ENCODE measurements at places on chromosomes 13 and 19. TPM values are rescaled to one million over a fixed set of nuclear protein-coding genes. Genes with fewer than 3 reads are reported as not detected.

MEDAG gene
- total RNA-seq, result 11.7 TPM

KLK4 gene
- not detected for total RNA-seq

NDUFA7 gene
- 94.0 TPM for total RNA-seq

RGL3 gene
- 5.8 TPM for total RNA-seq

ADAT3 gene
- 2.1 TPM for total RNA-seq

PIK3R2 gene
- total RNA-seq, result 28.3 TPM

ZNF208 gene
- 31.4 TPM for total RNA-seq

IGSF23 gene
- total RNA-seq, result not detected

ARHGAP45 gene
- total RNA-seq, result 3.7 TPM

CAMSAP3 gene
- total RNA-seq, result not detected

FRY gene
- 202 TPM for total RNA-seq

DNA sequence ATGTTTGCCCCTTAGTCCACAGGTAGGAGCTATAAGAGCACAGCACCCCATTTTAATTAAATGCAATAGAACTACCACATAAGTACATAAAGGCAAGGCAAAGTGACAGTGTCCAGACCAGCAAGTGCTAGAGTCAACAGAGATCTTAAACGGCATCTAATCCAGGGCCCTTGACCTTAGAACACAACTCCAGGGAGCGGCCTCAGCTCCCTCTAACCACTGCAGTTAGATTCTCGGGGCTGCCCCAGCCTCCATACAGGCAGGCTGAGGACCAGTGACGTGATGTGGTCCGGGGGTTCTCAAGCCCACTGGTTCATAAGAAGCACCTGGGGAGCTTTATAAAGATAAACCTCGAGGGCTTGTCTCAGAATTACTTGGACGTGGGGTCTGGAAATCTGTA lies 10.0 kb upstream of the ATP12A start:
- DNase-seq, result no peak

DNA sequence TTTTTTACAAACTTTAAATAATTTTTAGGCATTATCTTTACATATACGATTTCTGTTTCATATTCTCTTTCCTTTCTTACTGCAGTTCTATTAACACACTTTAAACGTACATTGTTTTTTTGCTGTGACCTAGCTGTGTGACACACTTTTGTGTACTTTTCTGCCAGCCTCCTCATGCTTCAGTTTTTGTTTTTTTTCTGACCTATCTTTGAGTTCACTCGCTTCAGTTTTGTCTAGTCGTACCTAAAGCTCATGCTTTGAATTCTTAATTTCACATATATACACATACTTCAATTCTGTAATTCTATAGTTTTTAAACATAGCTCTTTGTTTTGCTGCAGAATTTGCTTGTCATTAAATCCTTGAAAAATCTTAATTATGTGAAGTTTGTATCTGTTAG lies 150.4 kb downstream of the PDS5B start:
- no peak for DNase-seq

- DNase-seq, result no peak
Observed at GRCh38 chr19:51331193-51331592, 10.7 kb downstream of the VSIG10L start.

DNA sequence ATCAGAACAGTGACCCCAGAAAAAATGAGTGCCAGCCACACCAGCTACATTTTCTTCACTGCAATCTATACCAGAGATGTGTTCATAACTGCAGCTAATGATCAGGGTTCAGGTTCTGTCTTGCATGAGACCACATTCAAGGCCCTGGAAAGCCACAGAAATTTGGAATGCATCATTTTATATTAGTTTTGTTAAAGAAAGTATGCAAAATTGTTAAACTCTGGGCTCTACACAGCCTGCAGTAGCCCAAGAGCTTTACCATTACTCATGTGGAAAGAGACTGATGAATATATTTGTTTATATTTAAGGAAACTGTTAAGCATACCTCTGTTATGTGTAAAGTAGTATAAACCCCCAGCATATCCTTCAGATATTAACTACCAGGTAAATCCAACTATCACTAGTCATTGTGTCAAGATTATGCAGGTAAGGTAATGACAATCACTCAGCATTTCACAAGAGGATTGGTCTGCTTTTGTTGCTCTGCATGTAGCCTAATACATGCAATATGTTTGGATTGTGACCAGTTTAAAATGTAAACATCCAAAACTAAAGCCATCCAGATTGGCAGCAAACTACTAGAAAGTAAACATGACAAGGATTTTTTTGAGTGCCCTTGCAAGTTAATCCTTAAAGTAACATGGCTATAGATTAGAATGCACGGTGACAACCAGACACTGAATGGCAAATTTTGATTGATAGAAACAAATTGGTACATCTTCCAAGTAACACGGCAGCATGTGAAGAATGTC lies 429.1 kb upstream of the ARGLU1 start:
- no peak for DNase-seq

DNA sequence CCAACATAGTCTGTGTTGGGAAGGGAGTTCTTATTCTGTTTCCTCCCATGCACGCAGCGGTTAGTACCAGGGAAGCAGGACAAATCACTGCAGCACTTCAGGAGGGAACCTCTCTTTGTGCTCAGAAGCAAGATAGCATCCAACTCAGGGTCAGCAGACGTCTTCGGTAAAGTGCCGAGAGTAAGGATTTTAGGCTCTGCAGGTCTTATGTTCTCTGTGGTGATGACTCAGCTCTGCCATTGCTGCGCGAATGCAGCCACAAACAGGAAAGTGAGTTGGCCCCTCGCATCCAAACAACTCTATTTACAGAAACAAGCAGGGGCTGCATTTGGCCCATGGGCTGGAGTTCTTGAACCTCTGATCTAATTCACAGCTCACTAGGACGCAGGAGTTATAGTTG lies 122.1 kb upstream of the SPATA13 start:
- DNase-seq, result no peak

DNA sequence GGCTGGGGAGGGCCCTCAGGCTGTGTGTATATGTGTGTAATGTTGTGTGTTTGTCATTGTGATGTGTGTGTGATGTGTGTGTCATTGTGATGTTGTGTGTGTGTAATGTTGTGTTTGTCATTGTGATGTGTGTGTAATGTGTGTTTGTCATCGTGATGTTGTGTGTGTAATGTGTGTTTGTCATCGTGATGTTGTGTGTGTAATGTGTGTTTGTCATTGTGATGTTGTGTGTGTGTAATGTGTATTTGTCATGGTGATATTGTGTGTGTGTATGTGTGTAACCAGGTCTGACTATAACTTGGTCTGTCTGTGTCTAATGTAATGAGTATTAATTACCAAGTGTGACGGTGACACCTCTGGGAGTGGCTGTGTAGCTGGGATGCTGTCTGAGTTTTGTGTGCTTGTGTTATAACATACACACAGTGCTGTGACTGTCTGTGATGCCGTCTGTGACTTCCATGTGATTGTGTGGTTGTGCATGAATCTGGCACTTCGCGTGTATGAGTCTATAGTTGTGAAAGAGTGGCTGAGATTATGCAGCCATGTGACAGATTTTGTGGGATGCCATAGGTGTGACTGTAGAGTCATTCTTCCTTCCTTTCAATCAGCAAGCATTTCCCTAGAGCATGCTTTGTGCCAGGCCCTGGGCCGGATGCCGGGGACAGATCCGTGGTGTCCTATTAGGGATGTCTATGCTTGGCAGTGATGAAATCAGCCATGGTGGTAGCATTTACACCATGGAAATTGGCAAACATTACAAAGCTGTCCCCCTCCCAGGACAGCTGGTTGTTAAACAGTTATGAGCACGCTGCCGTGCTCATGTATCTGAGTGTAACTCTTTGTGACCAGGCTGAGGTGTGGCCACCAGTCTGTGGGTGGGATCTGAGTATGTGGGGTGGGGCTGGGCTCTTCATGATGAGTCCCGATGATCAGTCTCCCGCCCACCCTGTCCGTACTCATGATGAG lies 6.4 kb downstream of the TNFSF14 start:
- DNase-seq, result no peak

DNA sequence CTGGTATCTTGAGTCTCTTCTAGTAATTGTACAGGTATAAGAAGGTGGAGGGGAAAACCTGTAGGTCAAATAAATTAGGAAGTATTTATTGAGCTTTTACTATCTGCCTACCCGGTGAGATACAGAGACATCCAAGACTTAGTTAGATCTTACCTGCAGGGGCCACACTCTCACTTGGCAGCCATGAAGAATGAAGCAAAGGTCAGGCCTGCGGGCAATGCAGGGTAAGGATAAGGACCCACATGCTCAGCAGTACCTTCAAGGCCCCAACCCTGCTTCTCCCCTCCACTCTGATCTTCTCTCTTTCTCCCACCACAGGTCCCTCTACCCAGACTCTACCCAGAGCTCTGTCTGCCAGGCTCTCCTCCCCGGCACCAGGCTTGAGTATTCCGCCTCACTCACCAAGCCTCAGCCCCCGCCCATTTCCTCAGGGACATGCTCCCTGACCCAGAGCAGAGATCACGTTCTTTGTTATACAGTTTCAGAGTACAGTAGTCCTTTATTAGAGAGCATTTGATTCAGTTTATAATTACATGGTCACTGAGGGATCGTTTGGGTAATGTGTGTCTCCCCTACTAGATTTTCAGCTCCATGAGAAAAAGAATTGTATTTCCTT lies 18.9 kb upstream of the CLDN10 start:
- no peak for DNase-seq

DNA sequence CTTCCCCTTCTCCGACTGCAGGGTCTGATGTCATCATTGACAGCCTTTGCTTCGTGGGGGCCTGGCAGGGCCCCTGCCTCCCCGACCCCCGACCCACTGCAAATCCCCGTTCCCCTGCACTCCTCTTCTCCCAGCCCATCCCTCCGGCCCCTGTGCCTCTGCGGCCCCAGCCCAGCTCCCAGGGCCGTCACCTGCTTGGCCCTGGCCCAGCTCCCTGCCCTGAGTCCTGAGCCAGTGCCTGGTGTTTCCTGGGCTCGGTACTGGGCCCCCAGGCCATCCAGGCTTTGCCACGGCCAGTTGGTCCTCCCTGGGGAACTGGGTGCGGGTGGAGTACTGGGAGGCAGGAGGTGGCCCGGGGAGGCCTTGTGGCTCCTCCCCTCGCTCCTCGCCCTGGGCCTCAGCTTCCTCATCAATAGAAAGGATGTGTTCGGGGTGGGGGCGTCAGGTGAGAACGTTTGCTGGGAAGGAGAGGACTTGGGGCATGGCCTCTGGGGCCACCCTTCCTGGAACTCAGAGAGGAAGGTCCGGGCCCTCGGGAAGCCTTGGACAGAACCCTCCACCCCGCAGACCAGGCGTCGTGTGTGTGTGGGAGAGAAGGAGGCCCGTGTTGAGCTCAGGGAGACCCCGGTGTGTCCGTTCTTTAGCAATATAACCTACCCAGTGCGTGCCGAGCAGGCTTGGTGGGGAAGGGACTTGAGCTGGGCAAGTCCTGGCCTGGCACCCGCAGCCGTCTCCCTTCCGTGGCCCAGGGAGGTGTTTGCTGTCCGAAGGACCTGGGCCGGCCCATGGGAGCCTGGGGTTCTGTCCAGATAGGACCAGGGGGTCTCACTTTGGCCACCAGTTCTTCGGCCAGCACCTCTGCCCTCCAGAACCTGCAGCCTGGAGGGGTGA lies 15.9 kb upstream of the CELF5 start:
- DNase-seq, result no peak

DNA sequence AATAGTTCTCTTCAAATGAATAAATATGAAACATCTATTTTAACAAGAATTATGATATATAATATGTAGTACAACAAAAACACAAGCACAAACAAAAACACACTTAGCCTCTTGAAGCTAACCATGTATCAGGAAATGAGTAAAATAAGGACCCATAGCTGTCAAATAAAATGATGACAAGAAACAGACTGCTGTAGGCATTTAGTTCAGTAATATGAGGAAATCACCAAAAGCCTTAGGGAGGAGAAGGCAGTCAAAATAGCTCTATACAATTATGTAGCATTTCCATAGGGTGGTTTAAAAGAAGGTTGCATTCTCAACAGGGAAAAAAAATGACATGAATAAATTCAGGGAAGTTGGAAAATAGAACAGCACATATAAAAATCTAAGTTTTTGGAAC lies 163.4 kb downstream of the PCDH20 start:
- no peak for DNase-seq

DNA sequence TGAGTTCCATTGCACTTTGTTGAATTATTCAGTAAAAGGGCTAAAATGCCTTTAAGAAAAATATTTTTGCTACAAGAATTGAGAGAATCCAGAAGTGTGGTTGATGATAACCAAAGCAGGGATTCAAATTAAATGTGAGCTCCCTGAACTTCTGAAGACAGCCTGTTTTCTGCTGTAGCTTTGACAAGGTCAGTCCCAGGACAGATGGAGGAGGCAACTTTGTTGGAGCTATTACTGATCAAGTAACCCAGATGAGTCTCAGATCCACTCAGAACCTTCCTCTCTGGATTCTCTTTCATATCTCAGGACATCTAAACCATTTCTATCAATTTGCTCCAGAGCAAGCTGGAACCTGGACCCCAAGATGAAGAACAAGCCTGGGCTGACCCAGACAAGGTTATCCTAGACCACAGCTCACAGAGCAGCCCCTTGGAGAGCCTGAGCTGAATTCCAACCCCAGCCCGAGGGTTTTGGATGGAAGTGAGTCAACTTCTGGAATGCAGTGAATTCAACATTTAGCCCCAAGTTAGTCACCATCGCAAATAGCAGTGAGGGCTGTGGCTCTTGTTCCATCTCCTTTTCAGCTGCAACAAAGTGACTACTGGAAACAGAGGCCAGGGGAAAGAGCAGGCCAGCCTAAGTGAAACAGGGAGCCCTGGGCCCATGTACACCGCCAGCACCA lies 137.8 kb upstream of the TSC22D1 start:
- no peak for DNase-seq

- no peak for DNase-seq
Observed at GRCh38 chr13:33925563-33925962, 107.6 kb downstream of the RFC3 start.

DNA sequence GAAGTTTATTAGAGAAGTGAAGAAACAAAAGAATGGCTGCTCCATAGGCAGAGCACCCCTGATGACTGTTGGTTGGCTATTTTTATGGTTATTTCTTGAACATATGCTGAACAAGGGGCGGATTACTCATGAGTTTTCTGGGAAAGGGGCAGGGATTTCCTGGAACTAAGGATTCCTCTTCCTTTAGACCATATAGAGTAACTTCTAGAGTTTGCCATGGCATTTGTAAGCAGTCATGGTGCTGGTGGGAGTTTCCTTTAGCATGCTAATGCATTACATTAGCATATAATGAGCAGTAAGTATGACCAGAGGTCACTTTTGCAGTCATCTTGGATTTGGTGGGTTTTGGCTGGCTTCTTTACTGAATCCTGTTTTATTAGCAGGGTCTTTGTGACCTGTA lies 38.7 kb upstream of the PCDH8 start:
- no peak for DNase-seq

GRCh38 chr13:23656637-23657371 lies 86.6 kb downstream of the TNFRSF19 start:
- no peak for DNase-seq

- DNase-seq, result no peak
Observed at GRCh38 chr19:54030895-54031586, 32.7 kb downstream of the VSTM1 start.

GRCh38 chr19:34353546-34353945 lies 11.4 kb upstream of the GPI start:
- no peak for DNase-seq

DNA sequence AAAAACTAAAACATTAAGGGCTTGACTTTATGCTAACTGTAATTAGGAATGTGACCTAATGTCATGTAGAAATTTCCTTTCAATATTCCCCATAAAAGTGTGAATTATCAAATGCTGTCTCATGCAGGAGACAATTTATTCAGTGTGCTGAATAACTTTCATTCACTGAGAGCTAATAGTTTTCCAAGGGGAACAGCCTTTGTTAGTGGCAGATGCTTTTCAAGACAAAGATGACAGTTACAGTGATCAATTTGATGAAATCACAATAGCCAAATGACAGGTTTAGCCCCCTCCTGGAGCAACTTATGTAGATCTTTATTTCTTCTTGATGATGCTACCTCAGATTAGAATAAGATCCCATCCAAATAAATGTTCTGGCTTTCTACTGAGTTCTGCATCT lies 275.5 kb downstream of the ITGBL1 start:
- DNase-seq, result no peak
